ENCODE measurements at places on chromosomes 1 and 21.

GRCh38 chr1:110877776-110878175 is 4.8 kb downstream of the CD53 start:
- DNase-seq = no peak

DNA sequence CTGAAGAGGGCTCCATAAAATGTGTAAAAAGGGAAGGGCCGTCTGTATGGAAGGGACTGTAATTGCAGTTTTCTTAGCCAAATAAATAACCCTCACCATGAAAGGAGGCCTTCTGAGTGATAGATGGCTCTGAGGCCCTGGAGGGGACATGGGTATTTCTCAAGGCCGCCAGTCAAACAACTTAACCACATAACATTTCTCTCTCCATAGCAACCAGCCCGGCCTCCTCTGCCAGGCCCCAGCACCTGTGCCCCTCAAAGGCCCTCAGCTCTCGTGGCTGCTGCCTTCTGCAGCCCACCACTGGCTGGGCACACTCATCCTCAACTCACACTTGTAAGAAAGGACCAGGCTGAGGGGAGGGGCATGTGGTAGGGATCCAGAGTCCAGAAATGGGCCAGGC is 57.0 kb upstream of the GJB5 start:
- DNase-seq = no peak

- no peak for DNase-seq
These were observed 40.9 kb downstream of the ATP6V1G3 start for GRCh38 chr1:198499588-198499987.

DNA sequence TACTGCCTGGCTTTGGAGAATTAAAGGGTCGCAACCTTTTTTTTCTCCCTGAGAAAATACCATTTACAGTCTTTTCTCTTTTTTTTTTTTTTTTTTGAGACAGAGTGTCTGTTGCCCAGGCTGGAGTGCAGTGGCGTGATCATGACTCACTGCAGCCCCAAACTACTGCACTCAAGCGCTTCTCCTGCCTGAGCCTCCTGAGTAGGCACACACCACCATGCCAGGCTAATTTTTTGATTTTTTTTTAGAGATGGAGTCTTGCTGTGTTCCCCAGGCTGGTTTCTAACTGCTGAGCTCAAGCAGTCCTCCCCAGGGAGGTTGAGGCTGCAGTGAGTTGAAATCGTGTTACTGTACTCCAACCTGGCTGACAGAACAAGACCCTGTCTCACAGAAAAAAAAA is 24.6 kb downstream of the UBE4B start:
- no peak for DNase-seq

DNA sequence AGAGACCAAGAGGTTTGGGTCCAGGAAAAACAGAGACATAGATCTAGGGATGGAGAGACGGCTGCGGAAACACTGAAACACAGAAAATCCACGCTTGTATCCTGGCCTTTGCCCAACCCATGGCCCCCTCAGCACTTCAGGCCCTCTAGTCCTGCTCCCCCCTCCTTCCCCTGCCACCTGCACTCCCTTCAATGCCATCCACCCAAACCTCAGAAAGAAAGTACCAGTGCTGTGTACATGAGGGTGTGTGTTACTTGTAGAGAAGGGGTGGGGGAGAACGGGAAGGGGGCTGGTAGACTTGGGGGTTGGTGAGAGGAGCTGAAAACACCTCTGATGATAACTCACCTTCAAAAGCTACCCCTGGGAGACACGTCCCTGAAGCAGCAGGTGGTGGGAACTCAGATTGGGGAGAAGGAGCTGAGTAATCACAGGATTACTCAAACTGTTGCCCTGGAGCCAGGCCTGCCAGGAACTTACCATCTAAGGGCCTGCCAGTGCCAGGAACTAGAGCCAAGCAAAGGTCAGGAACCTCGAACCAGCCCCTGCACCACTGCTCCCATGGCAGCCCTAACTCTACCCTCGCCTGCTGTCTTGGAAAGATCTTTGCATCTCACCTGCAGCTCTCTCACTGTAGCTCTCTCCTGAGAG is 11.5 kb downstream of the RORC start:
- DNase-seq = no peak

DNA sequence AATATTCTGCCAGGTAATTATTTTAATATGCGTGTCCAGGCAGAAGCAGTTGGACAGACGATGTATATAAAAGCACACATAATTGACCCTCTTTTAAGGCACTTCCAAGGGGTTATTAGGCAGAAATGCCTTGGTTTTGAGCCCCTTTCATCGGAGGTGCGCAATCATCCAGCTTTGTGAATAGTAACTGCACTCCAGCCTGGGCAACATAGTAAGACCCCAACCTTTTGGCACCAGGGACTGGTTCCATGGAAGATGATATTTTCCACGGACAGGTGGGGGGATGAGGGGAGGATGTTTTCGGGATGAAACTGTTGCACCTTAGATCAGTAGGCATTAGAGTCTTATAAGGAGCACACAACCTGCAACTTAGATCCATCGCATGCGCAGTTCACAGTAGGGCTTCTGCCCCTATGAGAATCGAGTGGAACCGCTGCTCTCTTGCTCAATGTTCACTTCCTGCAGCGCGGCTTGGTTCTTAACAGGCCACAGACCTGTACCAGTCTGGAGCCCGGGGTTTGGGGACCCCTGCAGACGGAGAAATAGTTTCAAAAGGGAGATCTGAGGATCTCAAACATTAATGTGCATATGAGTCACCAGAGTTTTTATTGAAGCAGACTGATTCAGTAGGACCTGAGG is 1.8 kb upstream of the MCOLN2 start:
- peak; percentile 59 for DNase-seq

DNA sequence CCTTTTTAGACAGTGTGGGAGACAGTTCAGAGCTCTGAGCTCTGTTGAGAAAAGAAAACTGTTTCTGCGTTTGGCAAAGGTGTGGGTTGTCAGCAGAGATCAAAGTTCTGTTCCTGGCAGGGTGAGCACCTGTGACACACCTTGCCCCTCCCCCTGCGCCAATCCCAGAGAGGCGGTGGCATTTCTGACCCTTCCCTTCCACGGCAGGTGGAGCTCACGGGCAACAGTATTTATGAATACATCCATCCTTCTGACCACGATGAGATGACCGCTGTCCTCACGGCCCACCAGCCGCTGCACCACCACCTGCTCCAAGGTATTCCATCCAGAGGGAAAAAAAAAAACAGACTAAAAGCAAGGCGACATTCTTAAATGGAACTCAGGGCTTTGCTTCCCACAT is 20.7 kb downstream of the SIM2 start:
- DNase-seq = no peak
